ENCODE measurements at places on chromosomes 1 and 21.

GRCh38 chr21:38987633-38988508, 182.1 kb downstream of the ETS2 start:
- no peak for DNase-seq

DNA sequence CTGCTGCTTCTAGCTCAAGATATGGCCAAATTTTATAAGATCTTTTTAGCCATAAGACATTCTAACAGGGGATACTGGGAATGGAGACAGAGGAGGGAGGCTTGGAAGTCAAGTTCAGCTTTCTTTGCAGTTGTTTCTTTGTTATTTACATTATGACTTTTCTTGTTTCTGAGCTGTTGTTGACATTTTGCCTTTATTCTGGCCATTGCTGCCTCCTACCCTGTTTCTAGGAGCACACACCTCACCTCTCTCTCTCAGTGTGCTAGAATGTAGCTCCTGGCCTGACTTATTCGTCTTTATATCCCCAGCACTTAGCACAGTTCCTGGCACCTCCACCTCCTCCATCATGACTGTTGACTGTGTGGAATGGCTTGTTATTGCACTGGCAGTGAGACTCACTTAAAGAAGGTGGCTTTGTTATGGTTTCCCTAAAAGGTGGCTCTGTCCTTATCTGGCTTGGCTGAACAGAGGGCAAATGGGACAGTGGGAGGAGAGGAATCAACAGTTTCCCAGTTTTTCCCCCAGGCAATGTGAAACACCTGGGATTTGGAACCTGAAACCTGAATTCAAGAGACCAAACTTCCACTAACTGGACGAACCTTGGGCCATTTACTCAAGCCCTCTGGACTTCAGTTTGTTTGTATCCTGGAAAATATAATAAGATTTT, 76.1 kb upstream of the PPP2R5A start:
- no peak for DNase-seq

DNA sequence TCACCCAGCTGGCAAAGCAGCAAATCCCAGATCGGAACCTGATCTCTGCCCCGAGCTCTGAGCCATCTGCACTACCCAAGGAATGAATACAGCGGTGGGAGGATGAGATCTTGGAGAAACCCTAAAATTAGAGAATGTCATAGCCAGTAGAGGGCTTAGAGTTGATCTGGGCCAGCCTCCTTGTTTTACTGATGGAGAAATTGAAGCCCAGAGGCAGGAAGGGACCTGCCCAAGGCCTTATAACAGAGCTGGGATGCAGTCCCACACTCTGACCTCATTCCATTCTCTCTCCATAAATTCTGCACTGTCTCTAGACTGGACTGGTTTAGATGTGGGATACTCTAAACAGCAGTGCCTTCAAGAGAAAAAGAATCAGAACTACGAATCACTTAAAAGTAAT, 4.8 kb upstream of the SFN start:
- DNase-seq, result no peak

DNA sequence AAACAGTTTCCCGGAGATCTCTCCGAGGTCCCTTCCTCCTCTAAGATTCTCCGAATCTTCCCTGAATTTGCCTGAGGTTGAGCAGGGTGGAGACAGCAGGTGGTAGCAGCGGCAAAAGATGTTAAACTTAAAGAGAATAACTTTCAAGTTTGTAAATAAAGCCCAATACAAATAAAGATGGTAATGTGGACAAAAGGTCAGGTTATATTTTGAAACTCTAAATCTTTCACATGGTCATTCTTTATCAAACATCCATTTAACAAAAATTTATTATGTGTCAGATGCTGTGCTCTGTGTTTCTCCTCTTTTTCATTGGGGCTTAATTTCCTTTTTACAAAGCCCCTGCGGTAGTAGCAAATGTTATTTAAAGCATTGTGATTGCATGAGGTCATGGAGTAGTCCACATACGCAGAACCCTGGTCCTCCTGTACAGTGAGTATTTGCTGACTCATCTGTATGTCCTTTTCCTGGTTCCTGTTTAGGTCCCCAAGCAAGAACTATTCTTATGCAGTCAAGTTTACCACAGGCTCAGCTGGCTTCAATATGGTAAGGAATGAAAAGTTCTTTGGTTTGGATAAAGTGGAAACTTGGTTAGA, 119.2 kb downstream of the ITSN1 start:
- peak; percentile 32 for DNase-seq

DNA sequence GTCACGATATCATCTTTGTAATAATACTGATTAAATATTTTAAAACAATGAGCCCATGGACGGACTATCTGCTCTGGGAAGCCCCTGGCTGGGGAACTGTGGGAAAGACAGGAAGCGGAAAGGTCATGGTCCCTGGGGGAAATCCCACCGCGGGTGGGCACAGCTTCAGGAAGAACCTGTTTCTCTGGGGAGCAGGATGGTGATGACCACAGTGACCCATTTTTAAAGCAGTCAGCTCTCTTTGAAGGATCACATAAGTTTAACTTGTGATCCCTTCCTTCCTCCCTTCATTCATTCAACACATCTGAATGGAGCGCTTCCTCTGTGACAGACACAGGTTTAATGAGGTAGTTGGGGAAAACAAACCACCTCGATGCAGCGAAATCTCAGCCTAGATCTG, 73.0 kb downstream of the DHRS3 start:
- DNase-seq, result no peak

DNA sequence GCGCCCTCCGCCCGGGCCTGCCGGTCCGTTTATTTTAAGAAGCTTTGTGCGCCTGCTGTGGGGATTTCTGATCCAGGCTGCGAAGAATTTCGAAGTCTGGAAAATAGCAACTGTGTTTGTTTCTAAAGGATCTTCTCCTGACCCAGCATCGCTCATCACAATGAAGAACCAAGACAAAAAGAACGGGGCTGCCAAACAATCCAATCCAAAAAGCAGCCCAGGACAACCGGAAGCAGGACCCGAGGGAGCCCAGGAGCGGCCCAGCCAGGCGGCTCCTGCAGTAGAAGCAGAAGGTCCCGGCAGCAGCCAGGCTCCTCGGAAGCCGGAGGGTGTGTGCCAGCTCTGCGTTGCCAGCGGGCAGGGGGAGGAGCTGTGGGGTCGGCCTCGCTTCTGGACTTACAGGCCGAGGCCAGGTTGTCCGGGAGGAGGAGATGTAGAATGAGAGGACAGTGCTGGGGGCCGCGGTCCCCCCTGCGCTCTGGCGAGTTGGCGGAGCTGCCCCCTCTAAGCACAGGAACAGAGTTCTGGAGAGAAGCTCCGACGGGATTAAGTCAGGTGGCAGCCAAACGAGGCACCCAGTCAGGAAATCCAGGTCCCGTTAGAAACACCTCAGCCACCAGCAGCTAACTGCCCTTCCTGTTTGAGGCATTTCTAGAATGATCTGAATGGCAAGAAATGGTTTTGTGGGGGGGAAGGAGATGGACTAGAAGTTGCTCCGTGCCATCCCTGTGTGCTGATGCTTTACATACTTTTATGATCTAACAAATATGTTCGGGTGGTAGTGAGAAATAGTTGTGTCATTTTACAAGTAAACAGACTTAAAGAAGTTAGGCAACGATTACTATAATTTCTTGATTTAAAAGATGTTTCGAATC, 948 bp downstream of the TXLNA start:
- DNase-seq, result no peak

GRCh38 chr21:29645666-29646553, 293.9 kb downstream of the GRIK1 start:
- DNase-seq, result no peak
